NCI-H1105 (cell line): ENCODE measurements at places on chromosomes 5 and 9.

- no peak for DNase-seq
These were observed 245.1 kb upstream of the MEF2C start for GRCh38 chr5:89128092-89128491.

DNA sequence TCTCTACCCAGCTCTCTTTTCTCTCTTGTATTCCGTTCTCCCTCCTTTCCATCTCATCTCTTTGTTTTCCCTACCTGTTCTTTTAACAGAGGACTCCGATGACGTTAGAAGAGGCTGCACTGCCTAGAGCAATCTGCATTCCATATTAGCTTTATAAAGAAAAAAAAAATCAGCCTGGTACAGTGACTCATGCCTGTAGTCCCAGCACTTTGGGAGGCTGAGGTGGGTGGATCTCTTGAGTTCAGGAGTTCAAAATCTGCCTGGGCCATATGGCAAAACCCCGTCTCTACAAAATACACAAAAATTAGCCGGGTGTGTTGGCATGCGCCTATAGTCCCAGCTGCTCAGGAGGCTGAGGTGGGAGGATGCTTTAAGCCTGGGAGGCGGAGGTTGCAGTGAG is 49.0 kb downstream of the DAPK1 start:
- DNase-seq, result no peak

DNA sequence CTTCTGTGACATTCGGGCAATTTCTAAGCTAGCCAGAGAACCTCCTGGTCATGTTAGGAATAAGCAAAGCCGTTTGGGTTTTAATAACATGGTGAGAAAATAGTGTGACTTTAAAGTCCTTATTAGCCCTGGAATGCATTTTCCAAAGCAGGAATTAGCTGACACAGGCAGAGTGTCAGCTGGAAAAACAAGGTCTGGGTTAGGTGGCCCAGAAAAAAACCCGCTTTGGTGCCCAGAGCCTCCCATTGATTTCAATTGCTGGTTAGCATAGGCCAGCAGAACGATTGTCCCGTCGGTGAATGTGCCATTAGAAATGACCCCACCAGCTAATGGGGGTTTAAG is 62.1 kb upstream of the CPEB4 start:
- no peak for DNase-seq

- DNase-seq, result no peak
These were observed 45.6 kb upstream of the SLC44A1 start for GRCh38 chr9:105198865-105199264.

DNA sequence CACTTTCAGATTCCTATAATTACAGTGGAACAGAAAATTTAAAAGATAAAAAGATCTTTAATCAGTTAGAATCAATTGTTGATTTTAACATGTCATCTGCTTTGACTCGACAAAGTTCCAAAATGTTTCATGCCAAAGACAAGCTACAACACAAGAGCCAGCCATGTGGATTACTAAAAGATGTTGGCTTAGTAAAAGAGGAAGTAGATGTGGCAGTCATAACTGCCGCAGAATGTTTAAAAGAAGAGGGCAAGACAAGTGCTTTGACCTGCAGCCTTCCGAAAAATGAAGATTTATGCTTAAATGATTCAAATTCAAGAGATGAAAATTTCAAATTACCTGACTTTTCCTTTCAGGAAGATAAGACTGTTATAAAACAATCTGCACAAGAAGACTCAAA is 29.5 kb downstream of the ZFYVE16 start:
- DNase-seq, result no peak

- DNase-seq, result no peak
These were observed 116.7 kb upstream of the RETREG1 start for GRCh38 chr5:16733331-16734006.

DNA sequence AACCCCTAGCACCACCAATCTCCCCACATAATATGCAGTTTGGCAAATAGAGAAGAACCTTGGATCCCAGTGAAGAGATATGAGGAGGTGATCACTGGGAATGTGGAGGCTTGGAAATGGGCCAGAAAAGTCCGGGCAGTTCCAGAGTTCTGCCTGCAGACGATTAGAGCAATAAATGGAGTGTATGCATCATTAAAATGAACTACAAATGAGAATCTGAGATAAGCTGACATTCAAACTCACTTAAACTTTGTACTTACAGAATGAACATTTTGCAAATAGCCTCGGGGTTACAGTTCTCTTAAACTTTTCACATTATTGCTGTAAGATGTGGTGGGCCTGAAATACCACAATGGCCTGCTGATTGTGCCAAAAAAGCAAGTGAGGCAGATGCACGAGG is 23.0 kb upstream of the LHFPL2 start:
- DNase-seq, result no peak

- DNase-seq, result no peak
These were observed 36.7 kb upstream of the SLC36A2 start for GRCh38 chr5:151384106-151384505.

DNA sequence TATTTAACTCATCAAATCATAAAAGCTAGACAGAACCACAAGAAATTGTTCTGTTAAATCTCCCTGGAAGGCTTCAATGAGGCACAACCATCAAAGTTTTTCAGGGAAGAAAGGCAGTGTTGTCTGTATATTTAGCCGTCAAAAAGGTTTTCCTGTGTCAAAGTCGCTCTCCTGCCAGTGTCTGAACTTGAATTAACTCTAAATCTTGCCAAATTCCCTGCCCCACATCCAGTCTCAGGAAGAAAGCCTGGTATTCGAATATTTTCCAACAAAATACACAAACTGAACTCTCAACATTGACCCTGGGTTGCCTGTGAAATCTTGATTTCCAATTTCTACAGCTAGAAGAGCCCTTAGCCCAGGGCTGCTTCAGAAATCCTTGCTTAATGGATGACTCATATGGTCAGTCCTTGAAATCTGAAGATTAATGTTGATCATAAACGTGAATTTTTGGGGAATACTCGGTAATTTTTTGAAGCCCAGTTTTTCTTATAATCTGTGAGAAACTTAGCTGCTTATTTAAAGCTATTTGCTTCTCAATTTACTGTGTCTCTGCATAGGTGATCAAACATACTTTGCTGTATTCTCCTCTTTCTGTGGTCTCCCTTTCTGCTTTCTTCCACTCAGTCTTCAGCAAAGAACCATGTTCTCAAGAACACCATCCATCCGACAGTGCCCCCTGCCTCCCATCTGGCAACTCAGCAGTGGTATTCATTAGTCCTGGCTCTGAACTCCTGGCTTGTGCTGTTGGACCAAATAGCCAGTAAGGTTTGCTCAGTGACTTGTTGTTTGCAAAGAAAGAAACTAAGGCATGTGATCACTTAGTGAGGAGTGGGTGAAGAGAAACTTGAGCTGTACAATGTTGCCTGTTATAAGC is 58.9 kb downstream of the NREP start:
- no peak for DNase-seq

DNA sequence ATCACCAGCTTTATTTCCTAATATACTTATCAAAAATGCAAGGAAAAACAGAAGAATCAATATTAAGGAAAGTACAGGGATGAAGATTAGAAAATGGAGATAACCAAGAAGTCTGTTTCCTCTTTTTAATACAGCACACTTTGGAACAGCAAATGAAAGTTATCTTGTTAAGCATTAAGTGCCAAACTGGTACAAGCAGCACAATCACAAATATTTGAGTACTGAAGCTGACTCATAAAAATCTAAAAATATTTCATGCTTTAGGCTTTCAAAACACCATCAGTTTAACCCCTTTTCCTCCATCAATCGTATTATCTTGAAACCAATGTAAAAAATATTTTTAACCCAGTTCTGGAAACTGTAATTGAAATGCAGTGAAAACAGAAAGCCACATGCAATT is 2.7 kb downstream of the FBXW11 start:
- DNase-seq, result no peak

DNA sequence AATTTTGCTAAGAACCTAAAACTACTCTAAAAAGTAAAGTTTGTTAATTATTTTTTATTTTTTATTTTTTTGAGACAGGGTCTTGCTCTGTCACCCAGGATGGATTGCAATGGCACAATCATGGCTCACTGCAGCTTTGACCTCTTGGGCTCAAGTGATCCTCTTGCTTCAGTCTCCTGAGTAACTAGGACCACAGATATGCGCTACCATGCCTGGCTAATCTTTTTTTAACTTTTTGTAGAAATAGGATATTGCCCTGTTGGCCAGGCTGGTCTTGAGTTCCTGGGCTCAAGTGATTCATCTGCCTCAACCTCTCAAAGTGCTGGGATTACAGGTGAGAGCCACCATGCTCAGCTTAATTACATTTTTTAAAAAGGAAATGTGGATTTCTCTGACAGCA is 45.8 kb downstream of the PDE6A start:
- no peak for DNase-seq

GRCh38 chr9:127021664-127022363 is 100.6 kb downstream of the ANGPTL2 start:
- DNase-seq, result no peak

GRCh38 chr5:73339051-73339575 is 109.5 kb downstream of the FOXD1 start:
- no peak for DNase-seq

DNA sequence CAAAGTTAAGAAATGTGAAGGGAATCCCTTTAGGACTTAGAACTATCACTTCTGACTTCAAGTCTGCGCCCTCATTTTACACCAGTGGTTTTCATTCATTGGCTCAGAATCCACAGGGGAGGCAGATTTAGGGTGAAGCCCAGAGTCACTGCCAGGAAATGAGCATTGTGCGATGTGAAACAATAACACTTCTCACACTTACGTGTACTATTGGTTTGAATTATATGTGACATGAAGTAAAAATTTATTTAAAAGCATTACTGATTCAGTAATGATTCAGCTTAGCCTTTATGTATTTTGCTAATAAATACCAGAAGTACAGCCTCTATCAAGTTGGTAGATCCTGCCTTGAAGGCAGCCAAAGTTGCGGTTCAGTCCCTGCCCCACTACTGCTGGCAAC is 98.6 kb downstream of the PAM start:
- DNase-seq, result no peak

DNA sequence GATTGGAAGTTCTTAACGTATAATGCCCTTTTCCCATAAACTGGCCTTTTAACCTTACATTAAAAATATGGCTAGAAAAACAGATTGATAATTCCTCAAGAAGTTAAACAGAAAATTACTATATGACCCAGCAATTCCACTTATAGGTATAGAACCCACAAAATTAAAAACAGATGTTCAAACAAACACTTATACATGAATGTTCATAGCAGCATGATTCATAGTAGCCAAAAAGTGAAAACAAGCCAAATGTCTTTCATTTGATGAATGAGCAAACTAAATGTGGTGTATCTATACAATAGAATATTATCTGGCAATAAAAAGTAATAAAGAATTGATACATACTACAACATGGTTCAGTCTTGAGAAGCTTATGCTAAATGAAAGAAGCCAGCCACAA is 35.5 kb downstream of the POU5F2 start:
- DNase-seq, result no peak
